ENCODE measurements at places on chromosomes 7 and 10. TPM values are rescaled to one million over a fixed set of nuclear protein-coding genes. Genes with fewer than 3 reads are reported as not detected.

- DNase-seq, result no peak
Observed at GRCh38 chr10:13684252-13684791, 97.6 kb downstream of the PRPF18 start.

DNA sequence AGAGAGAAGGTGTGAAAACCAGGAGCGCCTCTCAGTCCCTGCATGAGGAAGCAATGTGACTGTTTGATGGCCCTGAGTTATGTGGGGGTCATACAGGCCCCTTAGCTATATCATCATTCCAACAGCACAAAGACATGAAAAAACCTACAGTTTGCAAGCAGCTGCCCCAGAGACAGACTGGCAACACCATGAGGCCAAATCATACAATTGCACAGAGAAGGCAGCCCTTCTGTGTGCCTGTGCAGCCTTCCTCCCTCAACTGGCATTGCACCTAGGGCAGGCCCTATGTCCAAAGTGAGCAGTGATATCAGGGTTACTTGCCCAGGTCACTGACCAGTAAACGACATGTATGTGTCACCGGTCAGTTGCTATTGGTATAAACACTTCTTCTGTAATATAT, 41.6 kb downstream of the GPRIN2 start:
- DNase-seq, result no peak

- DNase-seq, result no peak
Observed at GRCh38 chr7:75066521-75066920, 7.1 kb downstream of the RCC1L start.

C10orf53 gene
- not detected for total RNA-seq

GRCh38 chr10:71735709-71736569, 16.4 kb upstream of the C10orf105 start:
- DNase-seq, result peak; percentile 40

DNA sequence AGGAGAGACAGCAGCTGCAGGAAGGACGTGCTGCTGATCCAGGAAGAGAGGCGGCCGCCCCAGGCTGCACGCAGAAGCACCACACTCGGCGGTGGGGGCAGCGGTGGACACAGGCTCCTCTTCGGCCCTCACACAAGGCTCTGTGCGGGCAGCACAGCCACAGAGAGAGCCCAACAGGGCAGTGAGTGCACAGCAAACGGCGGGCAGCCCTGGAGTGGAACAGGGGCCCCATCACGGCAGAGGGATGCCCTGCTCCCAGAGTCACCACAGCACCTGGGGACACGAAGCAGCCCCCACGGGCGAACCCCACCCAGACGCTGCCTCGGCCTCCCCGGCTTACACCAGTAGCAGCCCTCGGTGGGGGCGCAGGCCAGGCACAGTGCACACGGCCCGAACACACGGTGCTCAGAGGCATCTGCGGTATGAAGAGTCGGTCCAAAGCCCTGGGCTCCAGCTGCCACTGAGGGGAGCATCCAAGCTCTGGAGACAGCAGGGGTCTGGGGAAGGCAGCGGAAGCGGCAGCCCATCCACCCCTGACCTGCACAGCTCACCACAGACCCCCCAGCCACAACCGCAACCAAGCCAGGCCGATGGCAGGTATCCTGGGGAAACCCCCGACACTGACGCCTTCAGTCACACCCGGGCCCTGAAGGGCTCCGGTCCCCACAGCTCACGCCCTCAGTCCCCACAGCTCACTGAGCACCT, 16.8 kb downstream of the NUDT1 start:
- no peak for DNase-seq

DNA sequence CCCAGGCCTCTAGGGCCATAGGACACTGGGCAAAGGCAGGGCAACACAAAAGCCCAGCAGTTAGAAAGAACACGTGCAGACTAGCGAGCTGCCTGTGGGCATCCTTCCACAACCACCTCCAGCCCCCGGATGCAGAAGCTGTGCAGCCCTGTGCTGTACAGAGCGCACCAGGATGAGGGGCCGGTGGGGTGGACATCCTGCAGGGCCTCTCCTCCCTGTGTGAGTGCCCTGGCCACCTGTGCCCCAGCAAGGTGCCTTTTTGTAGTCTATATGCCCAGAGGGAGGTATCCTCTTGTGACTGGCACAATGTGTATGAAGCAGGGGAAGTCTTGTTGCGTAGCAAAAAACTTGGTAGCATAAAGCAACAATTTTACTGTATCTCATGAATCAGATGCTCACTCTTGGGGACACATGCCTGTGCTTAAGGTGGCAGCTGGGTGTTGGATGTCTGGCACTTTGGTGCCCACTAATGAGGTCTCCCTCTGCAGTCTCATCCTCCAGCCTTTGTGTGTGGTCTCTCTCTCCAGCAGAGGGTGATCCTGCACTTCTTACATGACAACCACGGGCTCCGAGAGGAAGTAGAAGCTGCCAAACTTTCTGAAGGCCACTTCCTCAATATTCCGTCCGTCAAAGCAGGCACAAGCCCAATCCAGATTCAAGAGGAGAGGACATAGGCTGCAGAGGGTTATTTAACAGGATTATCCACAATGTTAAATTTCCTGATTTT, 8.7 kb downstream of the NCAPG2 start:
- peak; percentile 71 for DNase-seq

GRCh38 chr7:45456747-45457524, 117.2 kb upstream of the ADCY1 start:
- DNase-seq, result no peak

VAX1 gene
- total RNA-seq, result not detected

JCAD gene
- total RNA-seq, result 0.26 TPM

GRCh38 chr10:60368875-60369546, 20.7 kb downstream of the ANK3 start:
- no peak for DNase-seq

KAZALD1 gene
- 6.7 TPM for total RNA-seq

GRCh38 chr10:78475437-78475836, 441.8 kb downstream of the RPS24 start:
- DNase-seq, result no peak

GRCh38 chr7:54546081-54546985, 4.2 kb downstream of the VSTM2A start:
- DNase-seq, result no peak

MLXIPL gene
- total RNA-seq, result 1.5 TPM

GRCh38 chr10:7408291-7409044, 2.4 kb downstream of the SFMBT2 start:
- DNase-seq, result peak; percentile 3

GRCh38 chr10:60260321-60260720, 129.4 kb downstream of the ANK3 start:
- no peak for DNase-seq

DNA sequence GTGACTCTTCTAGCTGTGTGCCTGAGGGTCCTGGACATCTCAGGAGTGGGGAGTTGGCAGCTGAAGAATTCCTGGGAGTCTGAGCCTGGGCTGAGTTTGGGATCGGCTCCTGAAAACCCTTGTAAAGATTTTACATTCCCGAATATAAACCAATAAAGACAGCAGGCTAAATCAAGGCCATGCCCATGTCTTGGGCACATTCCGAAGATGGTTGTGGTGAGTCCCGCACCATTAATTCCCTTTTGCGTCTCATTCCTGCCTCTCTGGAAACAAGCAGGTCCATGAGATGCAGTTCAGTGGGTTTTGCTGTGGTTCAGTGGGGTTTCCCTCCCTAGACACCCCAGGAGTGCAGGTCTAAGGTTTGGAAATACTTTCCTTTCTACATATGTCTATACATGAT, 90.9 kb downstream of the COL26A1 start:
- no peak for DNase-seq

RBP3 gene
- total RNA-seq, result not detected

GRCh38 chr7:158265743-158266080, 321.9 kb downstream of the PTPRN2 start:
- DNase-seq, result no peak

- DNase-seq, result no peak
Observed at GRCh38 chr10:103724771-103725170, 130.6 kb downstream of the SH3PXD2A start.

DNA sequence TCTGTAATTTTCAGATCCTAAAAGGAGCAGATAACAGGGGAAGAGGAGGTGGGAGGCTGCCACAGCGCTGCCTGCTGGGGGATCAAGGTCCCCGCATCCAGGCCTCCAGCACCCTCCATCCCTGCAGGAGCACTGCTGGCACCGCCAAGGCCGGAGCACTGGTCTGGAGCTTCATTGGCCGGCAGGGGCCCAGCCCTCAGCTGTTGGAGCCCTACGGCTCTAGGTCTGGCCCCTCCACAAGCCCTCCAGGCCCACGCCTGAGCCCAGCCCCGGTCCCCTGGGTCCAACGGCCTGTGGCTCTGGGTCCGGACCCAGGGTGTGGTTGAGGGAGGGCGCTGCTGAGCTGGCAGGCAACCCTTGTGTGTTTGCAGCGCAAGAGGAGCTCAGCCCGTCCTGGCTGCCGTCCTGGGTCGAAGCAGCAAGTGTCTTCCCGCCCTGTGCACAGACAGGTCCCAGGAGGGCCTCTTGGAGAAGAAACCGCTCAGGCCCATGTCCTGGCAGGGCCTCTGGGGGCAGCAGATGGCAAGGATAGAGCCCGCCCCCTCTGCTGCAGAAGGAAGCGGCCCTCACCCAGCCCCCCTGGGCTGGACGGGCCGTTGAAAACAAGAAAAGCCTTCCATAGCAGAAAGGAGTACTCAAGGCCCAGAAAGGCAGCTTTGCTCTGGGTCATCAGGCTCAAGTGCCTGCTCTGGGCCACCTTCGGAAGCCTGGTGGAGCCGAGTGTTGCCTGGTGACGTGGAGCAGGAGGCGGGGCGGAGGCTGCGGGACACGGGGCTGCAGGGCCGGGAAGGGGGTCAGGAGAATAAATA, 54.3 kb upstream of the TNRC18 start:
- DNase-seq, result no peak

GRCh38 chr10:100184840-100185239, 989 bp downstream of the ERLIN1 start:
- DNase-seq, result peak; percentile 28

C7orf33 gene
- not detected for total RNA-seq

IKZF1 gene
- not detected for total RNA-seq

ANXA8L1 gene
- total RNA-seq, result 31.7 TPM

- peak; percentile 3 for DNase-seq
Observed at GRCh38 chr7:43076189-43076605, 36.2 kb upstream of the HECW1 start.

- no peak for DNase-seq
Observed at GRCh38 chr10:127826154-127826725, 66.5 kb downstream of the CLRN3 start.

GRCh38 chr7:113813471-113813870, 105.3 kb downstream of the PPP1R3A start:
- DNase-seq, result no peak

GRCh38 chr10:63518690-63519288, 2.4 kb upstream of the REEP3 start:
- no peak for DNase-seq

GRCh38 chr7:127760436-127761031, 108.5 kb downstream of the SND1 start:
- DNase-seq, result no peak

BRAF gene
- total RNA-seq, result 32.2 TPM

- DNase-seq, result peak; percentile 56
Observed at GRCh38 chr7:30224511-30225062, 59.8 kb upstream of the ZNRF2 start.

SLC39A12 gene
- not detected for total RNA-seq

SPDYE6 gene
- not detected for total RNA-seq

GRCh38 chr7:96599288-96599936, 110.2 kb downstream of the SEM1 start:
- no peak for DNase-seq

- DNase-seq, result no peak
Observed at GRCh38 chr7:123372368-123372767, 162.0 kb downstream of the IQUB start.

Measured in MCF 10A (cell line).